ENCODE measurements at places on chromosomes 11 and 22.

DNA sequence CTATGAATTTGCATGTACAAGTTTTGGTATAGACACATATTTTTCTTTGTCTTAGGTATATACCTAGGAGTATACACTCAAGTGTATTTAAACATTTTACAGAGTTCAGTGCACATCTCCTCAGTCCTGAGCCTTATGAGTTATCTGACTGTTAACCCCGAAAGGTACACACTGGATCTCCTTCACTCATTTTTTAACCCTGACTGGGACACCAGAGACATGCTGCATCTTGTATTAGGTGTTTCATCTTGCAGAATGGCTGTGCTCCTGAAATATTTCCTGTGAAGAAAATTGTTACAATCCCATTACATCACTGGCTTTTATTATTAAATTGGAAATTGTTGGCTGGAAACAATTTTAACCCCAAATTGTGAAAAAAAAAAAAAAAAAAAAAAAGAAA is 15.3 kb downstream of the PARVA start:
- DNase-seq = no peak

DNA sequence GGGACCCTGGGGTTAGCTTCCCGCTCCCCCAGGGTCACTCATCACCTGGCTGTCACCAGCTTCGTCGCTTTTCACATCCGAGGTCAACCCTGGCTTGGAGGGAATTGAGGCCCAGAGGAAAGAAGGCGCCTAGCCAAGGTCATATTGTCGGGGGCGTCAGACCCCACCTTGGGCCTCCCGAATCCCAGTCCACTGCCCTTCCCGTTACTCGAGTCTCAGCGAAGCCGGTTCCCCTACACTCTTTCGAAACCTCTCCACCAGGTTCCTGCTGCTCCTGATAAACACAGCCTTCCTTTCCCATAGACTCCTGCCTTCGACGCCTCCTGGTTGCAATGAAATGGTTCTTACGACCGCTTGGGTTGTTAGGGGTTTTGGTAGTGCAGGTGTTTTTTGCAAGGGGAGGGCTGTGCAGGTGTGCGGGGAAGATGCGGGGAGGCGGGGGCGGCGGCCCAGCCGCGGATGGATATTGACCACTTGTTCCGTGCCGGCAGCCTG is 642 bp downstream of the NAA40 start:
- DNase-seq = no peak

DNA sequence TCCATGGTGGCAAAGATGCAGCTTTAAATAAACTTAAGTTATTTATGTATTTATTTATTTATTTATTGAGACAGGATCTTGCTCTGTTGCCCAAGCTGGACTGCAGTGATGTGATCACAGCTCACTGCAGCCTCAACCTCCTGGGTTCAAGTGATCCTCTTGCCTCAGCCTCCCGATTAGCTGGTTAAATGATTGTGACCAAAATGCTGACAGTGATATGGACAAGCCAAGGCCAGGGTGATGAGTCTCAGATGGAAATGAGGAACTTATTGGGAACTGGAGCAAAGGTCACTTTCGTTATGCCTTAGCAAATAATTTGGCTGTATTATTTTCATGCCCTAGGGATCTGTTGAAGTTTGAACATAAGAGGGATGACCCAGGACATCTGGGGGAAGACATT is 9.3 kb upstream of the LRP5 start:
- DNase-seq = no peak

DNA sequence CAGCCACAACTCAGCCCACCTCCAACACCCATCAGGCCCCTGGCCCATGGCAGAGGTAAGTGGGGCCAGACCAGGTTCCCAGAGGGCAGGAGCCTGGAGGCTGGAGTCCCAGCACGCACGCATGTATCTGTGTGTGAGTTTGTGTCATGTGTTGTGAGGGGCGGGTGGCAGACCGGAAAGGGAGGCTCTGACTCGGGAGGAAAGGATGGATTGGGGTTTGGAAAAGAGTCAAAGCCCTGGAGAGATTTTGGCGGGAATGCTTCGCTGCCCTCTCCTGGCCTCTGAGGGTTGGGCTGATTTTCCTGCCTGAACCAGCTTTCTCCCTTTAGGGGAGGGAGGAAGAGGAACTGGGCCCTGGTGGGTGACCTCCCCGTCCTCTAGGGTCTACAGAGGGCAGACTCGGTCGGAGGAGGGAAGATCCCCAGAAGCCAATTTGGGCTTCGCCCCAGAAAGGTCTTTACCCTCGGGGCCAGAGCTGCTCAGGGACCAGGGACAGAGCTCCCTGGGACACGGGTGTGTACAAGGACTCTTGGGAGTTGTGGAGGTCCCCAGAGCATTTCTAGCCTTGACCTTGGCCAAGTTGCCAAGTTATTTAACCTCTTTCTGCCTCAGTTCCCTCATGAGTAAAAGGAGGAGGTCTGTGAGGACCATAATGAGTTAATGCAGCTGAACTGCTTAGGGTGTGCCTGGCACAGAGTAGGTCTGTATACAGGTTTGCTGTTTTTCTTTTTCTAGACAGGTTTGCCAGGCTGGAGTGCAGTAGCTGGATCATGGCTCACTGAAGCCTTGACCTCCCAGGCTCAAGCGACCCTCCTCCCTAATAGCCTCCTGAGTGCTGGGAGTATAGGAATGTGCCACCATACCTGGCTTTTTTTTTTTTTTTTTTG is 6.9 kb downstream of the C11orf68 start:
- DNase-seq = peak; percentile 69

- DNase-seq = peak; percentile 84
Measured at GRCh38 chr11:131760091-131761061, 390.0 kb downstream of the NTM start.

DNA sequence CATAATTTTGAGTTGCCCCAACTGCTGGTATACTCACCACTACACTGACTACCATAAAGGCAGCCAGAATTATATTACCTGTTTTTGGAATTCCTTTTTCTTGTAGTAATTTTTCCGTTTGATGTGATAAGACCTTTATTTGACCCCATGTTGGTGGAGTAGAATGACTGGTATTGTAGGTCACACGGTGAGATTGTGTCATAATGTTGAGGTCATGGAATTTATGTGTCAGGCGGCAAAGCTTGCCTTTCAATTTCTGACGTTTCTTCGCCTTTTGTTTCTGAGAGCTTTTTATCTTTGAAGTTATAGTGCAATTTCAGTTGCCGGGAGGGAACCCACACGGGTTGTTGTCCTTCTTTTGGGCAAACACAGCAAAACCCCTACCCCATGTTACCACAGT is 13.0 kb downstream of the OR52K1 start:
- no peak for DNase-seq

DNA sequence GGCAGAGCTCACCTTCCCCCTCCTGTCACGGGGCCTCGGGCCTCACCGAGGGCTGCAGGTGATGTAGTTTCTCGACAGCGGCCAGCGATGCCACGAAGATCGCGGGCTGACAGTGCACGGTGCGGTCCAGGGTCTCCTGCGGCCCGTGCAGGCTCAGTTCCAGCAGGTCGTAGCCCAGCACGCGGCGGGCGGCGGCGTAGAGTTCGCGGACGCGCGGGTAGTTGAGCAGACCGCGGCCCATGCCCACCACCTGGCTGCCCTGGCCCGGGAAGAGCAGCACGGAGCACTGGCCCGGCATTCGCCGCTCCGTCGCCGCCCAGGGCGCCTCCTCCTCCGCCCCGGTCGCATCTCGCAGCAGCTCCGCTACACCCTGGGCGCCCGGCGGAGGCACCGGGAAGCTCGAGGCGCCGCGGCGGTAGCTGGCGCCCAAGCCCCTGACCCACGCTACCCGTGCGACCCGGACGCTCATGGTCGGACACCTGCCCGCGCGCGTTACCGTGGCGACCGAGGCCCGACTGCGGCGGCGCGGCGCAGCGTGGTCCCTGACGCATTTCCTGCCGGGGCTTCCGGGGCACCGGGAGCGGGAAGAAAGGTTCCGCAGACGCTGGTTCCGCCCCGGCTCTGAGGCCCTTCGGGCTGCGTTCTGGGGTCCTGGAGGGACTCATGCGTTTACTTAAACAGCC is at the start of gene MCAT:
TSS of gene MCAT (minus strand) at position 519 of the 683 bp plus-strand sequence. CDS start at position 469, 50 bp downstream.
- DNase-seq = no peak

DNA sequence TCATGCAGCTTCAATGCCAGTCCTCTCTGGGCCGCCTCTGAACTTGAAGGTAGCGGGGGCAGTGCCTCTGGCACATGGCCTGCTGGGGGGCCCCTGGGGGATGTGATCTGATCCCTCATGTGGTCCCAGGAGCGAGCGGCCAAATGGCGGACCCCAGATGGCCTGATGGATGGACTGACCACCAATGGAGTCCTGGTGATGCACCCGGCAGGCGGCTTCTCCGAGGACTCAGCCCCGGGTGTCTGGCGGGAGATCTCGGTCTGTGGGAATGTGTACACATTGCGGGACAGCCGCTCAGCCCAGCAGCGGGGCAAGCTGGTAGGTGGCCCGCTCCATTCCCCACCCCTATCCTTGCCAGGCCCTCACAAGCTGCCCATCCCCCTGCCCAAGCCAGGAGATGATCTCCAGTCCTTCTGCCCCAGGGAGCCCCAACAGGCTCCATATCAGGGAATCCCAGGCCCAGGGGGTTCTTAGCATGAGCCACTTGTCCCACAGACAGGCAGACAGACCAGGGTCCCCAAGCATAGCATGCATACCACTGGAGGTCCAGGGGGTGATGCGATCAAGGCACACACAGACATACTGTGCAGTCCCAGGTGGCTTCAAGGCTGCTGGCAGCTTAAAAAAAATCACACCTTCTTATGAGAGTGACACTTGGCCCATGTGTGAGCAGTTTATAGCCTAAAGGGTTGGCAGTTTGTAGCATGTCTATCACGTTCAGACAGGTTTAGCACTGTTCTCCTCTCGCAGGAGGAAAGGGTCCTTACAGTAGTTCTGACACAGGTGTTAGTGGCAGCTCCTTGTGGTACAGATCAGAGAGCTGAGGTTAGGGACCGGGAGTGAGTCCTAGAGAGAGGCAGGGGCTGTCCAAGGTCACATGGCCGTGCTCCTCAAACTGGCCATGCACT is 6.4 kb upstream of the DPP3 start:
- DNase-seq = no peak

GRCh38 chr22:24434471-24435322 is 7.3 kb downstream of the ADORA2A start:
- DNase-seq = no peak
